GM10248 (cell line): ENCODE measurements at places on chromosomes 2 and 18.

- no peak for DNase-seq
Measured at GRCh38 chr2:133424876-133425275, 143.4 kb downstream of the NCKAP5 start.

DNA sequence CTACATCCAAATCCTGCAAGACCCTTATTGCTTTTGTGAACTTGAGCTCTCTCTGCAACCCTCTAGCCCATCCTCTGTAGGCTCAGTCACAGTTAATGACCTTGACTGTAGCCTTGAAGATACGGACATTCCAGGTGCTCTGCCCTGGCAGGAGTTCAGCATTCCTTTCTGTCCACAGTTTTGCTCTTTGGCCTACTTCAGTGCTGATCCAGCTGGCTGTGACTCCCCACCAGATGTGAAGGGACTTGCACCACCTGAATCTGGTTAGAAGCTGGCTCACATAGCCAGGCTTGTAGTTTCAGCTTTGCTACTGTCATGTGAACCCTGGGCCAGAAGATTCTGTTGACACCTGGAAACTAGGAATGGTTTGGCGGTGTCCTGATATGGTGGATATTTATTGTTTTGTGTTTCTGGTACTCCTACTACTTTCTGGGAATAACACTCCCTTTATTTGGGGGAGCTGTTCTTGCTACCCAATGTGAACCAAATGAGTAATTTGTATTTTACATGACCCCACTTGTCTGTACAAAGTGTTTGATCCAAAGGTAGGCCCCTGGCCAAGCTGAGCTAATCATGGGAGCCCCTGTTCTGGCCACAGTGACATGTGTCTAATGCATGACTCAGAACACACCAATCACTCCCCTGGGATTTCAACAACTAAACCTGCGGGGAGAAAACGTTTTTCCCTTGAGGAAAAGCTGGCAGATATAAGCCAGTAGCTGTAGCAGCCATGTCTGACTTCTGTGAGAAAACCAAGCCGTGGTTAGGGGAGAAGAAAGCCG is 73.4 kb downstream of the CDCA7 start:
- DNase-seq, result no peak

DNA sequence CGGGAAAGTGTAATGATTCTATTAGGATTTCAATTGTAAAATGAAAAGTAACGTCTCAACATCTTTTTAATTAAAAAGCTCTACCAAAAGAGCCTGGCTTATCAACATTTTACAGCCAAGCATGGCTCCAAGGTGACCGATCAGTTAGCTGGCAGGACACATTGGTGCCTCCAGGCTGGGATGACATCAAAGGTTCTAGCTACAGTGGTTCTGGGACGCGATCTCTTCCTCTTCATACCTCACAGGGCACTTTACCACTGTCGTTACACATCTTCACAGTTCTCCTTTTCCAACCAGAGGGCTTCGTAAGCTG is 693 bp downstream of the ORC2 start:
- no peak for DNase-seq

- DNase-seq, result no peak
Measured at GRCh38 chr2:44942304-44943030, 965 bp downstream of the SIX3 start.

GRCh38 chr2:106316915-106317314 is 122.8 kb upstream of the UXS1 start:
- no peak for DNase-seq

DNA sequence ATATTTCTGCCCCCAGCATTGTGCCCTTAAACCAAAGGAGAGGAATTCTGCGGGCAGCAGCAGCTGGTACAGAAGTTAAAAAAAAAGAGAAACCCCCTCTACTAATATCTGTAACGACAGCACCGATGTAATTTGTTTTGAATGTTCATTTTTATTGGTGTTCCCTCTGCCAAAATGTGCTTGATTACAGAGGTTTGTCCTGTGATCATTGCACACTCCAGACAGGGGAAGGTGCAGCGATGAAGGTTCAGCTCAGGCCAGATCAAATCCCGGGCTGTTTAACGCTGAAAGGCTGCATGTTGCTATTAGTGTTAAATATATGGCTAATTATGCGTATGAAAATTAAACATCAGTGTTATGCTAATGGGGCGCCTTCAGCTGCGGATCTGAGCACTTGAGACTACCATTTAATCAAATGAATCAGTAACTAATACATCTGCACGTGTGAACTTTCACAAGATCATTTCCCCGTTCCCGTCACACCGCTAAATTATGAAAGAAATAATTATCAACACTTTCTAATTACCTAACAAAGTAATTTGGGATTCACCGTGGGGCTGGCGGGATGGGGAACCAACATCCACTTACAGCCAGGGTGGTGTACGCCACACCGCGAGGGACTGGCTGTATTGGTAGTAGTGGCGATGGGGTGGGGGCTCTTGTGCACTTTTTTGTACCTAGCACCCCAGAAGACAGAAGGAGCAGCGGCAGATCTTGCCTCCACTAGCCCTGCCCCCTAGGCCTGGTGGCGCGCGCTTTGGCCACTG is 1.5 kb upstream of the DLX1 start:
- DNase-seq, result peak; percentile 10

- no peak for DNase-seq
Measured at GRCh38 chr2:144924827-144925226, 404.9 kb upstream of the ZEB2 start.

DNA sequence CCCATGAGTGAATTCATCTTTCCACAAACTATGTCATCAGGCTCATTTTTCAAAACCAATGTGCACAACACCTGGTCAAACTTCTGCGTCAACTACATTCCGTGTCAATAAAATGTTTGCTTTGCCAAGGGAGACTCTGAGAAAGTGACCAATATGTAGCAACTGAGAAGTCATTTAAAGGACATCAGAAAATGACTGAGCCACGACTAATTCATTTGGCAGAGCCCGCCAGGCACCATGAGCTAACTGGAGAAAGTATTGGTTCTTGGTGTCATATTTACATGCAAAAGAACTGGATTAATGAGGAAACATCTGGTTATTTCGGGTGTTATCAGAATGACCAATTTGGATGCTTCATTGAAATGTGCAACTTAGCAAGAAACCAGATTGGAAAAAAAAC is 7.2 kb downstream of the RND3 start:
- DNase-seq, result no peak

DNA sequence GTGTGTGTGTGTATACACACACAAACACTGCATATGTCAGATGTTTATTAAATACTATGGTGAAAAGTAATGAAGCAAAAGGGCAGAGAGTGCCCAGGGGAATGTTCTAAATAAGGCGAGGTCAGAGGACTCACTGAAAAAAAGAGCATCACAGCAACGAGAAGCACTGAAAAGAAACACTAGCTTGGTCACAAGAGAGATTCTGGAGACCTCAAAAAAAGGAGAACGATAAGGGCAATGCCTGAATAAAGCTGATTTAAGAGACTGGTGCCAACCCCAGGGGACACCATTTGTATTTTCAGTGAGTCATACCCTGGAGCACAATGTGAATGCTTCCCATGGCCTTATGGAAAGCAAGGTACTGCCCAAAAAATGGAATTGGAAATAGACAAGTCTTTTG is 14.5 kb downstream of the SLC40A1 start:
- DNase-seq, result no peak

DNA sequence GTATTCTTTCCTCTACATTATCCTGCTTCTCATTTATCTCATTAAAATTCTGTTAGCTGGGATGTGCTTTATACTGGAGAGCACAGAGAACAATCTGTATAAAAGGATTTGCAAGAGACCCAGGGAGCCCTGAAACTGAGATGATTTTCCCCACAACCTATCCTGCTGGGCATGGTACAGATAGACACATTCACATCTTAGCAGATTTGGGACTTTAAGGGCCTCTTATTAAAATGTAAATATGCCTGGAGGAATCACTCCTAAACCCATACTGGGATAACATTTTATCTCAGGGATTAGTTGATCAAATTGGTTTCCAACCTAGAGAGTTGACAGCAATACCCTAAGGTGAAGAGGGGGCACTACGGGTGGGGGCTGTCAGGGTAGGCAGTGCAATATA is 45.5 kb downstream of the AOX1 start:
- DNase-seq, result no peak

DNA sequence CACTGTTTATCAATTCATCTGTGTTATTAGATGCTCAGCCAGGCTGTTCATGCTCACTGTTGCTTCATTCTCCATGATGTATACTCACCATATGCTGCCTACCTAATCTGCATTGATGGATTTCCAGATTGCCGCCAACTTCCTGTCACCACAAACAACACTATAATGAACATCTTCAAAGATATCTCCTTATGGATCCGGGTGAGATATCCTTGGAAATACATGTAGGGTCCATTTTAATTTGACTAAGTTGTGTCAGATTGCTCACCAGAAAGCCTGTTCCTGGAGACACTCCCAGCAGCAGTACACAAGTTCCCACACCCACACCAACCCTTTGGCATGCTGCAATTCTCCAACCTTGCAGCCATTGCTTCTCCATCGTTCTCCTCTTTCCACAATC is 547.5 kb upstream of the TNP1 start:
- no peak for DNase-seq

DNA sequence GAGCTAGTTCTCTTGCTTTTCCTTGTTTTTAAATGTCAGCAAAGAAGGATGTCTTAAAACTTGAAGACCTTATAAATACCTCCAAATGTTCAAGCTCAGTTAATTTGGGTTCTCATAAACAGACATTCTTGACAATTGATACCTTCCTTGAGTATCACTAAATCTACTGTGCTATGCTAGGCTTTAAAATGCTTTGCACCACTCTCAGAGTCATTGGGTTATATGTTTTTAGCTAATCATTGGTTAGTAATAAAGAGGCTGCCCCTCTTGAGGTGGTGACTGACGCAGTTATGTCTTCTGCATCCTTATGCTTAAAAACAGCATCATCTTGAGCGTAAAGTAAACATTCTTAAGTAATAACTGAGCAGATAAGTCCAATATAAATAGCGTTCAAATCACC is 276.0 kb downstream of the AGPS start:
- no peak for DNase-seq

GRCh38 chr18:44411976-44412375 is 268.7 kb upstream of the SETBP1 start:
- DNase-seq, result no peak

GRCh38 chr18:7727361-7728076 is 160.4 kb downstream of the PTPRM start:
- DNase-seq, result no peak

DNA sequence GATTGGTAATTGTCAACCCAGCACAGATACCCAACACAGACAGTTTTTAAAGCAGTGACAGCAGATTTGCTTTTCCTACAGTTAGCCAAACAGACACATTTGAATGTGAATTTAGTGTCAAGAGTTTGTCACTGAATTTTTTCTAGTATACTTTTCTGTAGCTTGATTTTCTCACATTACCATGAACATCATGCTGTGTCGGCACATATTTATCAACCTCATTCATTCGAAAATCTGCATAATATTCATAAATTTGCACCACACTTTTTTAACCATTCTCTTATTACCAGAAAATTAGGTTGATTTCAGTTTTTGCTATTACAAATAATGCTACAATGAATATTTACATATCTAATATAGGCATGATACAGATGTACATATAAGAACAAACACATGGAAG is 27.0 kb upstream of the DSG3 start:
- DNase-seq, result no peak

- no peak for DNase-seq
Measured at GRCh38 chr18:40215979-40216378, 1739.1 kb upstream of the PIK3C3 start.
